ENCODE measurements at places on chromosomes 7 and 10.

DNA sequence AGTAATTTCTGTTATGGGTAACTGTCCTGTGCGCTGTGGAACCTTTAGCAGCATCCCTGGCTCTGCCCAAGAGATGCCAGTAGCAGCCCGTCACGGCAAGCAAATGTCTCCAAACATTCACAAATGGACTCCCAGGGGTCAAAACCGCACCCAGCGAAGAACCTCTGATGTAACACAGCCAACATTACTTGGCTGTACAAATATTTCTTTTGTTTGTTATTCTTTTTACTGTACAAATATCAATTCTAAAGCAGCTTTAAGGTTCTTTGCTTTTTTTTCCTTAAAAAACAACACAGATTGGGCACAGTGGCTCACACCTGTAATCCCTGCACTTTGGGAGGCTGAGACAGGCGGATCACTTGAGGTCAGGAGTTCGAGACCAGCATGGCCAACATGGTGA lies 182.5 kb downstream of the KMT2E start:
- DNase-seq: no peak

GRCh38 chr10:131245475-131246059 lies 66.0 kb downstream of the TCERG1L start:
- DNase-seq: no peak

GRCh38 chr7:141679014-141679413 lies 23.0 kb downstream of the DENND11 start:
- DNase-seq: no peak

- DNase-seq: peak; percentile 9
These were observed 69.2 kb downstream of the ARMC3 start for GRCh38 chr10:22997096-22997495.

GRCh38 chr10:102420714-102421506 lies at the start of gene FBXL15:
Gene FBXL15 (plus strand): TSS chr10:102420836. CDS start chr10:102421130, 294 bp downstream.
- peak; percentile 97 for DNase-seq

DNA sequence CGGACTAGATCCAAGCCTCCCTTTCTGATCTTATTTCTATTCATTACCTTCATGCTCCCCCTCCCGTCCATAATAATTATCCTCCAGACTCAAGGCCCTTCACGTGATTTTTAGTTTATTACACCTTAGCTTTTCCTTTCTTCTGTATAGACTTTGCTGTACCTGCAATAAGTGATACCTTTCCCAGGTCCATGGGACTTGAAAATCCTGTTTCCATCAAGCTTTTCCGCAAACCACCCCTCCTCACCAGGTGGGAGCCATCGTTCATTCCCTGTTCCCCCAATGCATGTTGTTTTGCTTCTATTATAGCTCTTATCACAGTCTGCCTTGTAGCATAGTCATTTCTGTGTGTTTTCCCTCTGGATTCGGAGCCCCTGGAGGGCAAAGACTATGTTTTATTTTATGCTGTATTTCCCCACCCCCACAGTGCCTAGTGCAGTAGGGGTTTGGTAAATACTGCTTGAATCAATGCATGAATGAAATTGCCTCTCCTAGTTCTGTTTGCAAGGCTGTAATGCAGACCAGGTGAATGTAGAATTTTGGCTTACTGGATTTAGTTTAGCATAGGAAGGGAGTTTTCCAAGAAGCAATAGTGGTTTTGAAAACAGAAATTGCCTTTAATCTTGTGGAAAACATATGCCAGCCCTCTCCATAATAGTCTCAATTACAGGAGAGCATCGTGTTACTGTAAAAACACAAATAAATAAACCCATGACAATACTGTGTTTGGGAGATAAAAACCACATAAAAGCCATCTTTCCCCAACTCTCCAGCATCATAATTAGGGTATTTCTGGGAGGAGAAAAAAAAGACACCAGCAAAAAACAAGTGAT lies 213.4 kb downstream of the AUTS2 start:
- DNase-seq: no peak

GRCh38 chr10:50641626-50642025 lies 17.9 kb upstream of the SGMS1 start:
- no peak for DNase-seq

GRCh38 chr7:70797109-70797514 lies 334.8 kb upstream of the GALNT17 start:
- no peak for DNase-seq

GRCh38 chr10:75429159-75429827 lies 2.1 kb upstream of the LRMDA start:
- DNase-seq: no peak

DNA sequence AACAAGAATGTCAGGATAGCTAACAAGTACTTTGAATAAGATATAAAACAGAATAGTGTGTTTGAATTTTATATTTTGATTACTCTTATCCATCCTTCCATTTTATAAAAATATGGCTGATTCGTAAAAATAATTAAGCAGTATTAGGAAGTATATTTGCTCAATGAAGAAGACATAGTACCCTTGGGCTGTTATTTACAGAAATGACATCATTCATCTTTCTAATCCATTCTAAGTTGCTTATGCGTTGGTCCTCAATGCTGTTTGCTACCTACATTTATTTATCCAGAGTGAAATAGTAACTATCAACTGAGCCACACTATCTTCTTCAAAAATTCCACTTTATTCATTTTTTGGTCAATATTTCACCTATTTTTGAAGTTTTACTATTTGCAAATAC lies 2.1 kb upstream of the ZNF804B start:
- no peak for DNase-seq

GRCh38 chr10:18486438-18486837 lies 164.9 kb downstream of the NSUN6 start:
- DNase-seq: no peak

DNA sequence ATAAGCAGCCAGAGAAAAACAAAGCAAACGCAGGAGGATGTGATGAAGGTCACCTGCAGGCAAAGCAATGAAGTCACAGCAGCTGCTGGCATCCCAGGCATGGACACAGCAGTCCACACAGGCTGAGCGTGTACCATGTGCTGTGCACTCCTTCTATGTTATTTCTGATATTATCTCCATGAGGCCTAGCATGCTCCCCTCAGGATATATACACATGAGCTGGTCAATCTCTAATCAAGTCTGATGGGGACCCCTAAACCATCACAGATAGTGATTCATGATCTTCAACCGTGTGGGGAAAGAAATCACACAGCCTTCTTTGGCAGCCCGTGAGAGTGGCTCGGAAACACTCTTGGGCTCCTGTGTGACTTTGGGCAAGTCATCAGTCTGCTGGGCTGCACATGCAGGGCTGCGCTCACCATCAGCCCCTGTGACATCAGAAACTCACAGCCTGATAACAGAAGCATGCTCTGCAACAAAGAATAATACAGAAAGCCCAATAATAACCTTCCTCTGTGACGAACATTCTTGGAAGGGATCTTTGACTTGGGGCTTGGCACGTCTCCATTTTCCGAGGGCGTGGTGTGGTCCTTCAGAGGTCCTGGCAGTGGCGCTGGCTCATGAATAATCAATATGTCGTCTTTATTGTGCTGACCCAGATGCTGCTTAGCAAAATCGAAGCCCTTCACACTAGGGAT lies 83.0 kb upstream of the ATP6V0A4 start:
- no peak for DNase-seq

GRCh38 chr7:151497306-151497871 lies 22.3 kb downstream of the RHEB start:
- no peak for DNase-seq

- DNase-seq: no peak
These were observed 18.0 kb downstream of the CAMK2B start for GRCh38 chr7:44307301-44307900.

DNA sequence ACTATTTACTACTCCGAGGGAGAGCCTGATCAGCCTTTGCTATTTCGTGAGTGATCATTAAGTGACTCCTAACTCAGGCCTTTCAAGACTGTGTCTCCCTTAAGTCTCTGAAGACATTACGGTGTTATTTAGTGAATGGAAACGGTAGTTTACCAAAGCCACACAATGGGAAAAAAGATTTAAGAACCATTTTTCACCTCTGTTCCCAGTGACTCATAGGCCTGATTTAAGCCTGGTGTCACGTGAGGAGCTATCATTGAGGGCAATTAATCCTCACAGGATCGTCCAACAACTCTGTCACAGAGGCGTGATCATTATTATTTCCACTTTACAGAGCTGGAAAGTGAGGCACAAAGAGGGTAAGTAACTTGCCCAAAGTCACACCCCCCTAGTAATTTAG lies 20.3 kb downstream of the C10orf90 start:
- DNase-seq: no peak

GRCh38 chr7:96819111-96819700 lies 109.6 kb upstream of the SEM1 start:
- no peak for DNase-seq

DNA sequence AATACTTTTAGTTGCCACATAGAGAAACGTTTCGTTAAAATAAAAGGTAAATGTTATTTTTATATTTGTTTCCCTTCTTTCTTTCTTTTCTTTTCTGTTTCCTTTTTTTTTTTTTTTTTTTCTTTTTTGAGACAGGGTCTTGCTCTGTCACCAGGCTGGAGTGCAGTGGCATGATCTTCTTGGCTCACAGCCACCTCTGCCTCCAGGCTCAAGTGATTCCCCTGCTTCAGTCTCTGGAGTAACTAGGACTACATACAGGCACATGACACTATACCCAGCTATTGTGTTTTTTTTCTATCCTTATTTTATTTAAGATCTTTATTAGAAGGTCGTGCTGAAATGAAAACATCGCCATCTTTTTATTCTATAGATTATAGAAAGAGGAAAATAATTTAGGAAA lies 661.8 kb upstream of the MBL2 start:
- DNase-seq: no peak

DNA sequence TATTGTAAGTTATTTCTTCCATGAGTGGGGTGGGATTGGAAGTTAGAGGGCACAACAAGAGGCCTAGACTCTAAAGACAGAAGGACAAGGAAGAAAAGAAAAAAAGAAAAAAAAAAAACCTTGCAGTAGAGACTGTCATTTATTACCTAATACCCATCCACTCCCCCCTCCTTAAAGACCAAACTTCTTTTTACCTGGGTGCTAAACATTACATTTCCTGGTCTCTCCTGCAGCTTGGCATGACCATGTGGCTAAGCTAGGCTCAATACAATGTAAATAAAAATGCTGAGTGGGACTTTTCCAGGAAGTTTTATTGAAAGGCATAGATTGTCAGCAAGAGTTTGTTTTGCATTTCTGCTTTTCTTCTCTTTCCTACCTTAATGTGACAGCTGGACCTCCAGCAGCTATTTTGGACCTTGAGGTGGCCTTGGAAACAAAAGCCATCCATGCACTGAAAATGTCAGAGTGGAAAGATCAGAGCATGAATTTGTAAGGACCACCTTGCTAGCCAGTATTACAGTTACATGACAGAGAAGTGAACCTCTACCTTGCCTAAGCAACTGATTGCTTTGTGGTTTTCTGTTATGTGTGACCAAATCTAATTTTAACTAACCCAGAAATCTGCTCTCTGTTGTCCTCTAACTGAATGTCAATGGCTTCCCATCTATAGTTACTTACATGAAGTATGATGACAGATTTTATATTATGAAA lies 81.3 kb upstream of the SFMBT2 start:
- no peak for DNase-seq

- no peak for DNase-seq
These were observed 309.8 kb upstream of the KIAA1217 start for GRCh38 chr10:23899166-23899565.

DNA sequence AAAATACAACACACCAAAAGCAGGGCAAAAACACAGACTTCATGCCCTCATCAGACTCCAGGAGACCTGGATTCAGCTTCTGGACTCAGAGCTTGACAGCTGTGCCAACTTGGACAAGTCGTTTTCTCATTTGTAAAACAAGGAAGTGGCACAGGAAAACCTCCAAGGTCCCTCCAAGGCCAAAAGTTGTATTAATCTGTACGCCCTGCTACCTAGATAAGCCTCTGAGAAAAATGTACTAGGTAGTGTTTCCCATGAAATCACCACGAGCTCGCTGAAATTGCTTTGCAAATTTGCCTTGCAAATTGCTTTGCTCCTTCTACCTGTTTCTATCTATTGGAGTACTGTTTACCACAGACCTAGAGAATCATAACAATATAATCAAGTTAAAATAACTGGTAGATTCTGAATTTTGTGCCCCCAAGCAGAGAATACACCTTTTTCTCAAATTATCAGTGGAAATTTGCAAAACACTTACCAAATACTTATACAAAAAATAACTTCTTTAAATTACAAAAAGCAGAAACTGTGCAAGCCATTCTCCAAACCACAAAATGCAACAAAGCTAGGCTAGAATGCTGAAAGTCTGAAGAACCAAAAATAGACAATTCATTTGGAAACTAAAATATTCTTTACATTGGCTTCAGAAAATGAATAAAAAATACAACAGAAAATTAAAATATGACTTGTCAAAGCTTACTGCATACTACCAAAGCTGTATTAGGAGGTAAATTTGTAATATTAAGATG lies 158.1 kb upstream of the CHST15 start:
- DNase-seq: no peak

DNA sequence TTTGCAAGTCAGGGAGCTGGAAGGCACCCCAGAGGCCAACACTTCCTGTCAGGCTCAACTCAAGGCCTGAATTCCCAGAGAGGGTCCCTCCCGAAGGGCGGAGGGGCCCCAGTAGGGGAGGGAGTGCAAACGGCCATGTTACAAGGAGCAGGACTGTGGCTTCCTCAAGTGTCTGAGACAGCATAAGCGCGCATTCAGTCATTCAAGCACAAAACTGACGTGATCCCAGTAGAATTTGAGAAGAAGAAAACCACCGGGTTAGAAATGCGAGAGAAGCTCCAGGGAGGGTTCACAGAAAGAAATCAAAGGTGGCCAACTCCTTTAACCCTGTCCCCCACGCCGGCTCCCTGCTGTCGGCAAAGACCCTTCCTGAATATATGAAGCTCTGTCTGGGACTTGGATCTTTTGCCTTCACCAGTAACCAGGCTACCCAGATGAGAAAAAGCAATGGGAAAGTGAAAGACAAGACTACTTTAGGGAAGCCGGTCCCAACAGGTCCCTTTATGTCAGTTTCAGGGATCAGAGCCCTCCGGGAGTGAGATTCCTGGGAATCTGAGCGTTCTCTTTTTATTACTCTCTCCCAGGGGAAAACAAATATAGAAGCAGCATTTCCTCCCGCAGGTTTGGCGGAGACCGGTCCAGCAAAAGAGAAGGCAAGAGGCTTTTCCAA lies 1.3 kb downstream of the AFAP1L2 start:
- DNase-seq: no peak

DNA sequence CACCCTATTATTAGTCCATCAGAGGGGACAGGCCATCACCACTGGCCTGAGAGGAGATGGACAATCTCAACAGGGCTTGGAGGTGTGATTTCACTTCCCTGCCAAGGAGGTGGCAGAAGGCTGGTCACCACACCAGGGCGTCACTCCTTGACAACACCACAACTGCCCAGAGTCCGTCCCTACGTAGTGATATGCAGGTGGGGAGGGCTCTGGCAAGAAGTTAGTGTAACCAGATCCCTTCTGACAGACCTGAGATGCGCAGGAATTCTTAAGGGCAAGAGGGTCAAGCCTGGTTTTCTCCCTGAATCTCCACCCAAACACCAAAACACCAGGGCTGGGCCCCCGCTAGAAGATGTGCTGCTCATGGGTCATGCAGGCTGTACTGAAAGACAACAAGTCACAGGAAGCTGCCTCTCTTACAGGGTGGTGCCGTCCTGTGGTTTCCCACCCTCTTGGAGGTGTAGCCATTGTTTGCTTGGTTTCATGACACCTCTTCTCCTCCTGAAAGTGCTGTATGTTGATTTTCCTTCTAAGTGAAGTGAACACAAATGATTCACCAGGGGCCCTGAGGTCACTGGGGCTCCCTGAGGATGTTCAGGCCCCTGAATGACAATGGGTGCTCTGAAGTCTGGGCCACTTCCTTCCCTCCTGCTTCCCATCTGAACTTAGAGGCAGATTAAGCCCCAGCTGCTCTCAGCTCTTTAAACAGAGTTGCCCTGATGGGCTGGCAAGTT lies 27.1 kb downstream of the ATXN7L1 start:
- DNase-seq: peak; percentile 73

All from CD4-positive, alpha-beta T cell treated with Interleukin-17A for 1 hour (primary cell).